Activated T-helper 1 cell treated with anti-CD3 and anti-CD28 coated beads, Interleukin-2, amount 50 U/mL, for 16 hours (primary cell): ENCODE measurements at places on chromosomes 11 and 22.

DNA sequence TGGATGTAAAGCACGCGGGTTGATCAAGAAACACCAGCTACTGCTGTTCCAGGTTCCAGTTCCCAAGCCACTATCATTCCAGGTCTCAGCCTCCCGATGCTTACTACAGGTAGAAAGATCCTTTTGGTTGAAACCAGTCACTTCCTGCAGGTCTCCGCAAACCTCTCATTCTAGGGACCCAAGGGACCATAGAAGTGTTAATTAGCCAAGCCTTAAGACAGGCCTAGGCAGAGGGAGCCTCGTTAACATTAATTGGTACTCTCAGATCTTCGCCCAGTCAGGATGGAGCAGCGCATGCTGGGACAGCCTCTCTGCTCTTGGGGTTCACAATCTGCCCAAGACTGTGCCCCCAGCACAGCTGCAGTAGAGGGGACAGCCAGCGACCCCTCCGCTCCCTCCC lies 11.2 kb upstream of the OAF start:
- no peak for DNase-seq

GRCh38 chr11:118851970-118852369 lies 31.7 kb upstream of the CXCR5 start:
- no peak for DNase-seq

DNA sequence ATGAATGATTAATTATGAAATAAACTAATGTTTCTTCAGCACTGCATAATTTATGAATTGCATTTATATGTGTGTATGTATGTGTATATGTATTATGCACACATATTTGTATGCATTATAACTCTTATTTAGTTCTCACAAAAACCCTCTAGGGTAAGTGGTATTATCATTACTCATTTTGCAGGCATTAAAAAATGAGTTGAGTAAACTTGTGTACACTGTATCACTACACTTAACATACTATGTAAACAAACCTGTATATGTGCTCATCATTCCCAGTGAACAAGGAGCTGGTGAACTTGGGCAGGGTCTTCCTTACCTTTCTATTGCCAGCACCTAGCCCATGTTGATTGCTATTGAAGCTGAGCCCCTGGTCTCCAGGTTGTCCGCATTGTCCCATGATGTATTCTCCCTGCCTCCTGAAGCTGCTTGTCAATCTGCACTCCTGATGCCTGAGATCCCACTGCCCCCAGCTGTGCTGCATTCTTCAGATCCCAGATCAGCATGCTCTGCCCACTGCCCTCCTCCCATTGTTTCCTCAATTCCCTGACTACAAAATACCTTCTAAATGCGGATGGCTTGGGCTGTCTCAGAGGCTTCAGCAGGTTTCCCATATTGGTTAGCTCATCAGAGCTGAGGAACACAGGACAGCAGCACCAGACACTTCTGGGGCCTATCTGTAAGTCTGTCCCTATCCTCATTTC lies 267.9 kb upstream of the SESN3 start:
- DNase-seq = no peak

- no peak for DNase-seq
Measured at GRCh38 chr11:1727861-1728260, 22.5 kb downstream of the IFITM10 start.

DNA sequence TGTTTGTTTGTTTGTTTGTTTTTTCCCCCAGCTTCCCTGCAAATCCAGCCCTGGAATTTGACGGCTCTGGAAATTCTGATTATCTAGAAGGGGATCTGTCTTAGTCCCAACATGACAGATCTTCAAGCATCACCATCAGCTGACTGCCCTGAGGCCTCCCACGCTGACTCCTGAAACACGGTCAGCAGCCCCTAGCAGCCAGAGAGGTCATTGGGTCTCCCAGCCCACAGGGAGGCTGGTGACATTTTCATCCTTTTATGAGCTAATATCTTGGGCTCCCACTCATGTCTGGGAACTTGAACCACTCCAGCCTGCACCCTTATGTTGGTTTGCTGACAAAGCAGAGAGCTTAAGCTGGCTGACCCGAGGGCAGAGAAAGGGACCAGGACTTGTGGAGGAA lies 66.0 kb upstream of the TIMP3 start:
- no peak for DNase-seq

DNA sequence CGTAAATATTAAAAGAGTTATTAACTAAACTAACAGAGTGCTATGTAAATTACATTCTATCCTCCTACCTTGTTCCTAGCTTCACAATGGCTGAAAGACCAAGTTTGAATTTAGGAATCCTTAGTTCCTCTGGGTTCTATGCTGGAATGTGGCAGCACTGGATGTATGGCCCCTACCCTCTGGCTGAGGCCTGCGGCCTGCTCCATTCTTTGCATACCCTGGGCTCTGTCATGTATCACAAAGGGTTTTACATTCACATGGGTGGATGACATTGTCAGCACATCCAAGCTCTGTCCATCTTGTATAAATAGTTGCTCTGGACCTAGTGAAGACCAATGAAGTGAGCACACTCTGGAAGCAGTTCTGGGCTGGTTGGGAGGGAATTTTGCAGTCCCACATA lies 54.5 kb downstream of the AASDHPPT start:
- no peak for DNase-seq

GRCh38 chr11:112555491-112556364 lies 295.1 kb upstream of the PLET1 start:
- DNase-seq = peak; percentile 40

DNA sequence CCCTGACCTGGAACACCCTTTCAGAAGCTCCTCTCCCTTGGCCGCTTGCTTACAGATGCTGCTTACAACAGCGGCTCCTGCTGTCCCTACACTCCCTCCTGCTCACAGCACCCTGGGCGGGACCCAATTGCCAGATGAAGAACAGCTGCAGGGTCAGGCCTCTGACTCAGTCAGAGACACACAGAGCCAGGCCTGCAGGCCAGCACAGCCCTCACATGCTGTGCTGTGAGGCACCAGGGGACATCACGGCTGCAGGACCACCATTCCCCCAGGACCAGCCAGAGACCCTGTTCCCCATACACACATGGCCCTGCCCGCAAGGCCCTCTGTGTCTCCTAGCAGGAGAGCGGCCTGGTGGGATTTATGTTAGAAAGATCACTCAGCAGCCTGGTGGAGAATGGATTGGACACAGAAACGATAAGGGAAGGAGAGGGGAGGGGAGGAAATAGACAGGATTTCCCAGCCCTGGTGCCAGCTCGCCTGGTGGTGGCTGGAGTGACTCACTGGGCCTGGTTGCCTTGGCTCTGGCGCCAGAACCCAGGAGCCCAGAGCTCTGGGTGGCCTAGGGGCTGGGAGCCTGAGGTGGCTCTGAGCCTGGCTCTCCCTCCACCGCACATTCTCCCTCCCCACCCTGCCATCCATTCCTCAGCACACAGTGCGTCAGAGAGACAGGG lies 6.7 kb downstream of the CAPN5 start:
- no peak for DNase-seq

GRCh38 chr11:76782531-76783293 lies 444 bp upstream of the TSKU start:
- DNase-seq = no peak

DNA sequence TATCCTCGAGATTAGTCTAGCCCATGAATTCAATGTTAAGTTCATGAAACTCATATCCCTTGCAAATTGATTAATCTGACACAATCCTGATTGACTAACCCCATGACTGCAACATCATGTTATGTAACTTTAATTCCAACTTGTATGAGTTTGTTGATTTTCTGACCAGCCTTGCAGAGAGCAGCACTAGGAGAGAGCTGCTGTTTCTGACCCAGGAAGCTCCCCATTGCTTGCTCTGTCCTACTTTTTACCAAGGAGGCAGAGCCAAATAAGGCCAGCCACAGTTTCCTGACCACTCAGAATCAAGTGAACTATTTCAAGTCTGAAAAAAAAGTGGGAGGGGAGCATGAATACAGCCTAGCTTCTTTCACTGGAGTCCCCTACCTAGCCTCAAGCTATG lies 13.2 kb downstream of the MPZL3 start:
- no peak for DNase-seq

- DNase-seq = peak; percentile 1
Measured at GRCh38 chr22:47918276-47918921, 1155.9 kb downstream of the TBC1D22A start.

- no peak for DNase-seq
Measured at GRCh38 chr11:72730243-72730642, 22.0 kb downstream of the ARAP1 start.

DNA sequence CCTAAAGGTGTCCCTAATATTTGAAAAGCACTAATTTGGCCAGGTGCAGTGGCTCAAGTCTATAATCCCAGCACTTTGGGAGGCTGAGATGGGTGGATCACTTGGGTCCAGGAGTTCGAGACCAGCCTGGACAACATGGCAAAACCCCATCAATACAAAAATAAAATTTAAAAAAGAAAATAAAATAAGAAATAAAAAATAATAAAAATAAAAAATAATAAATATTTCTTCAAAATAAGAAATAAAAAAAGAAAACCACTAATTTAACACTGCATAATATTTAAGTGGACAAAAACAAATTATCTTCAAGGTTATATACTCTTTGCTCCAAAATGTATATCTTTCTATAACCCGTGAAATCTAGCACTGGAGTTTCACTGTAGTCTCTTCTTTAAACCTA lies 32.9 kb downstream of the CPT1A start:
- DNase-seq = no peak

DNA sequence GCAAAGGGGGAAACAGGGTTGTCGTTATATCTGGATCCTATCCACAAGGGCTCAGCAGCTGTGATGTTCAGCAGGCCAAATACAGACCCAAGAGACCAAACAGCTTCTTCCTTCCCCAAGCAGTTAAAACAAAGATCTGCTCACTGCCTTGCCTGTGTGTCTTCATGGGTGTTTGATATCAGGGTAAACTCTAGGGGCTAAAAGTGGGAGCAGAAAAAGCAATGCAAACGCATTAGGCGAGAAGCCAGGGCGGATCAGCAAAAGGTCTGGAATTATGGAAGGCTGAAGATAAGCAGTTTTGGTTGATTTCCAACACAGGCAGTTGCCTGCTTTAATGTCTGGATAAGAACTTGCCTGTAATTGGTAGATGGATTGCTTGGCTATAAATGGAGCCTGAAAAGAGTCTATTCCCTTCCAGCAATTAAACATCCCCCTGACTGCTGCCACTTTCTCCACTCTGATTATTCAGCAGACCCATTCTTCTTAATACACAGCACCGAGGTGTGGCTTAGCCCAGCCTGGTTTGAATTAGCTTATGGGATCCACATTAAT lies 126.3 kb downstream of the COMMD9 start:
- DNase-seq = no peak

- no peak for DNase-seq
Measured at GRCh38 chr11:118605116-118605867, 2.1 kb upstream of the PHLDB1 start.

DNA sequence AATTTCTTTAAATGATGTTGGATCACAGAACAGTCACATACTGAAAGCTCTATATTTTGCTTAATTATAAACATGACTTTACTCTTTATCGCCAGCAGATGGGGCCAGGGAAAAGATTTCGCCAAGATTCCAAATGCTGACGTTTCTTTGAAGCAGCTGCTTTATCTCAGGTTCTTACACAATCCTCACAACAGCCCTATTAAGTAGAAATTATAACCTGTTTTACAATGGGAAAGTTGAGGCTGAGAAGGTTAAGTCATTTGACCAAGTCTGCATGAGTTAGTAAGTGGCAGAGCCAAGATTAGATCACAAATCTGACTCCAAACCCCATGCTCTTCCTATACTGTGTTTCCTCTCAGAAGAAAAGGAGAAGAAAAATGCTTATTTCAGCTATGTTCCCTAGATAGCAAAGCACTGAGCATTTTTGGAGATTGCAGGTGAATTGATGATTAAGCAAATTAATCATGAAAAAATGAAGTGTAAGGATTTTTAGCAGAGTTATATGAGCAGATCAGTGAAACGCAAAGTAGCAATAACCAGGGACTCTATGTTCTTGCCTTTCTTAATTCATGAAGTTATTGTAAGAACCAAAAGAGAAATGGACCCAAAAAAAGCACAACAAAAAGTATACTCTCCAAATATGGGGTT lies 79.0 kb downstream of the AASDHPPT start:
- no peak for DNase-seq

- no peak for DNase-seq
Measured at GRCh38 chr22:25953276-25953675, 211.3 kb downstream of the MYO18B start.

DNA sequence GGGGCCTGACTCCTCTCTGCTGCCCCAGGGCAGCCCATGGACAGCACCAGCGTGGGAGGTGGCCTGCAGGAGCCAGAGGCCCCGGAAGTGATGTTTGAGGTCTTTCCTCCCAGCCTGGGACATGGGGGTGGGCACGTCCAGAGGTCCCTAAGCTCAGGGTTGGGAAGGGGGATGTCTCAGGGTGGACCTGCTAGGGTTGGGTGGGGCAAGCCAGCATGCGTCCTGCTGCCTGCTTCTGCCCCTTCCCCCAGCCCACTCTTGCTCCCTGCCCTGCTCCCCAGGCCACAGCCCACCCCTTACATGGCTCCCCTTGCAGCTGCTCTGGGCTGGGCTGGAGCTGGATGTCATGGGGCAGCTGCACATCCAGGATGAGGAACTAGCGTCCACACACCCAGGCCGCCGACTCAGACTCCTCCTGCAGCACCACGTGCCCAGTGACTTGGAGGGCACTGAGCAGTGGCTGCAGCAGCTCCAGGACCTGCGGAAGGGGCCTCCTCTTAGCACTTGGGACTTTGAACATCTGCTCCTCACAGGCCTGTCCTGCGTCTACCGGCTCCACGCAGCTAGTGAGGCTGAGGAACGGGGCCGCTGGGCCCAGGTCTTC lies 1.3 kb downstream of the FAM180B start:
- no peak for DNase-seq

- no peak for DNase-seq
Measured at GRCh38 chr11:57049749-57050148, 61.0 kb downstream of the OR5AK2 start.

DNA sequence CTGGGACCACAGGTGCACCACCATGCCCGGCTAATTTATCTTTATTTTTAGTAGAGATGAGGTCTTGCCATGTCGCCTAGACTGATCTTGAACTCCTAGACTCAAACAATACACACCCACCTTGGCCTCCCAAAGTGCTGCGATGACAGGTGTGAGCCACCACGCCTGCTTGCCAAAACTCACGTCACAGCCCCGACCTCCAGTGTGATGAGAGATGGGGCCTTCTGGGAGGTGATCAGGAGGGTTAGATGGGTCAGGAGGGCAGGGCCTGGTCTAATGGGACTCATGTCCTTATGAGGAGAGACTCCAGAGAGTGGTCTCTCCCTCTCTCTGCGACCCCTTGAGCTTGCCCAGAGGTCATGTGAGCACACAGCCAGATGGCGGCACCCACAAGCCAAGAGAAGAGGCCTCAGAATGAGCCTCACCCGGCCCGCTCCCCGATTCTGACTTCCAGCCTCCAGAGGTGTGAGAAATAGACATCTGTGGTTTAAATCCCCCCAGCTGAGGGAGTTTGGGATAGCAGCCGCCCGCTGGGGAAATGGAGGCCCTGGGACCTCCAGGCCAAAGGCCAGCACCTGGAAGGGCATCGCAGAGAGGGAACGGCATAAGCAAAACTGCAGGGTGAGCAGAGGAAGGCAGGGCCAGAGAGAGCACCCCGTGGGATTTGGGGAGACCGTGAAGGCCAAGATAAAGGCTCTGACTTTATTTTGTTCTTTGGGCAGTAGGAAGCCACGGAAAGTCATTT lies 24.1 kb upstream of the GAL start:
- no peak for DNase-seq
